ENCODE measurements at places on chromosomes 4 and X.

DNA sequence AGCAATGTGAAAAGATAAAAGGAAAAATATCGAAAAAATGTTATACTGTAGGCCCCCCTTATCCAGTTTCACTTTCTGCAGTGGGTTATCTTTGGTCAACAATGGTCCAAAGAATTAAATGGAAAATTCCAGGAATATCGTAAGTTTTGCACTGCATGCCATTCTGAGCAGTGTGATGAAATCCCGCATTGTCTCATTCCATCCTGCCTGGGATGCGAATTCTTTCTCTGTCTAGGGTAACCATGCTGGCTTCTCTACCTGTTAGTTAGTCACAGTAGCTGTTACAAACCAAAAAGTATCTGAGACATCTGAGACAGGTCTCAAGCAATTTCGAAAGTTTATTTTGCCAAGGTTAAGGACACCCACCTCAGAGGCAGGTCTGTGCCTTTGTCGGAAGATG is 170.3 kb downstream of the COX18 start:
- no peaks in the 10 kb centered on the region for H3K36me3 ChIP-seq
- H3K4me1 ChIP-seq, result no peaks in the 10 kb centered on the region
- H3K27me3 ChIP-seq, result no peaks in the 10 kb centered on the region

- H3K4me1 ChIP-seq, result no peaks in the 10 kb centered on the region
- no peaks in the 10 kb centered on the region for H3K27me3 ChIP-seq
- no peaks in the 10 kb centered on the region for H3K36me3 ChIP-seq
- H3K4me3 ChIP-seq, result no peak overlapping the region
- DNase-seq, result no peak
These were observed 144.4 kb downstream of the PCDH18 start for GRCh38 chr4:137387924-137388323.

DNA sequence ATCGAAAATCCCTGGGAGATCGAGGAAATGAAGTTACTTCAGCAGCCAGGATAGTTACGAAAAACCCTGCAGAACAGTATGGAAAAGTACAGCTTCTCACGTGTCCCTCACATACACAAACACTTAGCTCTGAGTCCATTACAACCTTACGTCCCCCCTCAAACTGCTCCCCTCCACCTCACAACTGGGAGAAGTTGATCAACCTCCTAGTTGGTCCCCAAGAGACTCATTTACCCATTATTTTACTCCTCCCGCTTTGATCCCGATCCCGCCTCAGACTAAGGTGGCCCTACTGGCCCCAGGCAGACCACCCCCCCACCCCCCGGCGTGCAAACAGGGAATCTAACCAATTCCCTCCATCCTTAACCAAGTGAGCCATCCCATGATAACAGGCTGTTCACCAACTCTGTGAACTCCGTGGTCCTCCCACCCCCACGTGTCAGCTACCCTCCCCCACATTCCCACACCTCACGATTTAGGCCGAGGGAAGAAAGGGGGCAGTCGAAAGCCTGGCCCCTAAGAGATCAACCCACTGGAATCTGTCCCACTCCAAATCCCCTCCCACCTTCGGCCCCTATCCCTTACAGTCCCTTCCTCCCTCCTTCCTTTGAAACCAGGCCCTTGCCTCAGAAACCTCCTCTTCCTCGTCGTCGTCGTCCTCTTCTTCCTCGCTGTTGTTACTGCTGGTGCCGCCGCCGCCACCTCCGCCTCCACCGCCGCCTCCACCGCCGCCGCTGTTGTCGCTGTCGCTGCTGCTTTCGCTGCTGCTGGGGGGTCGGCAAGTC is 755 bp downstream of the ANKRD17 start:
- no peak for DNase-seq
- H3K4me3 ChIP-seq, result peak overlapping the region; percentile 97
- peaks cover 40% of the 10 kb centered on the region for H3K4me1 ChIP-seq
- no peaks in the 10 kb centered on the region for H3K27me3 ChIP-seq

- H3K4me3 ChIP-seq, result no peak overlapping the region
- no peak overlapping the region for H3K27ac ChIP-seq
- DNase-seq, result no peak
- H3K4me1 ChIP-seq, result no peaks in the 10 kb centered on the region
- no peaks in the 10 kb centered on the region for H3K27me3 ChIP-seq
These were observed 292.2 kb upstream of the GALNT7 start for GRCh38 chr4:172876394-172876793.

GRCh38 chr4:168569066-168569930 is 72.4 kb downstream of the PALLD start:
- H3K4me3 ChIP-seq, result no peak overlapping the region
- no peaks in the 10 kb centered on the region for H3K4me1 ChIP-seq
- no peak overlapping the region for H3K27ac ChIP-seq
- DNase-seq, result no peak

All from activated naive CD8-positive, alpha-beta T cell treated with anti-CD3 and anti-CD28 coated beads, Interleukin-2, amount 10 ng/mL, durations not matched to agents 7 days and 5 days (primary cell).